ENCODE measurements at places on chromosomes 1 and 21.

DNA sequence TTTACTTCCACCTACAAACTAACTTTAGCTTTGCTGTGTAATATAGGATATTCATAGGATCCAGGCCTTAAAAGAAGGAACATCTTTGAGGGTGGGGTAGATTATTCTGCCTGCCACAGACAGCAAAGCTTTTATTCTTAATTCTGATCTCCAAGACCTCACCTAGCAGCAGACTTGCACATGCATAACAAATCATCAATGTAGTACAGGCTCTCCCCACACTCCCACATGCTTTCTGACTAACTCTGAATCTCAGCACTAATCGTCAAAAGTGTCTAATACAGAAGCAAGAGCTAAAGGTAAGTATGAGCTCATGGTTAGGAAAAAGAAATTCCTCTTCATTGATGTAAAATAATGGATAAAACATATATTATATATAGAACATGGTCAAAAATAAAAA lies 1468.5 kb upstream of the B3GALT2 start:
- DNase-seq: no peak

GRCh38 chr21:26099610-26100219 lies 70.9 kb downstream of the APP start:
- DNase-seq: no peak

- no peak for DNase-seq
Measured at GRCh38 chr1:92551916-92552315, 65.2 kb upstream of the GFI1 start.

DNA sequence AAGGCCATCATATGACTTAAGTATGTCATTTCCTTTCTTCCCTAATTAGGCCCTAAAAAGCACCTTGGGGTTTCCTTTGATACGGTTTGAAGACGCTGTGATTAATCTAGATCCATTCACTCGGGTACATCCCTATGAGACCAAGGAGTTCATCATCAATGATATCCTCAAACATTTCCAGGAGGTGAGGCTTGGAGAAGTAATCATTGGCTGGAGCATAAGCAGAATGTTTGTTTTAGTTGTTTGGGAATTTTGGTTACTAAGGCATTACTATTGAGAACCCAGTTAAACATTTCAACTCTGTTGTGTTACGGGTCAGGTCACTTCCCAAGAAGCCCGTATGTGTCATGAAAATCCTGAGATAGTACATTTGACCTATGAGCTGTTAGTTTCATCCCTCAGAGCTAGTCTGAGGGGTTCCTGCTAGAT lies 185.2 kb downstream of the VPS13D start:
- DNase-seq: peak; percentile 46

- peak; percentile 91 for DNase-seq
Measured at GRCh38 chr1:246139745-246140182, 367.3 kb downstream of the SMYD3 start.

GRCh38 chr1:152159144-152159543 lies at the start of gene RPTN:
Gene RPTN, minus strand, starts transcription at chr1:152159228. Its CDS starts 1,339 bp downstream, at chr1:152157889.
- DNase-seq: no peak

DNA sequence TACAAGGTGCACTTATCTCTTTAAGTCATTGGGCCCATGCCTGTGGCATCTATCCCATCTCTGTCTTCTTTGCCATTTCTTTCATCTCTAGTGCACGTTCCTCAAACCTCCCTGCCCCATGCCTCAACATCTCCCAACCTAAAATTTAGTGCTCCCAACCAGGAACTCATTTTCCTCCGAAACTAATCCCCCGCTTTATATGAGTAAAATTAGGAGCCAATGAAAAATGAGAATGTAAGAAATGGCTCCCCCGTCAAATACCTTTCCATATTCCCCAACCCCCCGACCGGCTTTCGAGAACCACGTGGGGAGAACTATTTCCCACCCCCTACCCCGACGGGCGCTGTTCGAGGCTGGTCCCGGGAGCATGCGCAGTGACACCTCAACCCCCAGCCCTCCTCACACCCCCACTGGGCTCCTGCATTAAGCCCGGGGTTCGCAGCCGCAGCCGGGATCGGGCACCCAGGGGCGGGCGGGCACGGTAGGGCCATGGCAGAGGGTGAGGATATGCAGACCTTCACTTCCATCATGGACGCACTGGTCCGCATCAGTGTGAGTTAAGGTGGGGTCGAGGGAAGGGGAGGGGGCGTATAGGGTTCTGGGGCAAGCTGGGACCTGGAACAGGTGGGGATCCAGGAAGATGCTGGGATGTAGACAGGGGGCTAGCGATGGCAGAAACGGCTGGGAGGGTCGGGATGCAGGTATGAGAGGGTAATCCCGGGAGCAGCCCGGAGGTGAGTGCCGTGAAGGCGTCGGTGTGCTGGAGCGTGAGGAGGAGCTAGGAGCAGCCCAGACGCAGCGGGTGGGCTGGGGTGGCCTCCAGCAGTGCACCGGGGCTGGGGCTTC lies at the start of gene TRIM46:
TRIM46 (plus strand) TSS at position 372 of the 846 bp plus-strand sequence; CDS start at position 490, 118 bp downstream.
- DNase-seq: peak; percentile 72

DNA sequence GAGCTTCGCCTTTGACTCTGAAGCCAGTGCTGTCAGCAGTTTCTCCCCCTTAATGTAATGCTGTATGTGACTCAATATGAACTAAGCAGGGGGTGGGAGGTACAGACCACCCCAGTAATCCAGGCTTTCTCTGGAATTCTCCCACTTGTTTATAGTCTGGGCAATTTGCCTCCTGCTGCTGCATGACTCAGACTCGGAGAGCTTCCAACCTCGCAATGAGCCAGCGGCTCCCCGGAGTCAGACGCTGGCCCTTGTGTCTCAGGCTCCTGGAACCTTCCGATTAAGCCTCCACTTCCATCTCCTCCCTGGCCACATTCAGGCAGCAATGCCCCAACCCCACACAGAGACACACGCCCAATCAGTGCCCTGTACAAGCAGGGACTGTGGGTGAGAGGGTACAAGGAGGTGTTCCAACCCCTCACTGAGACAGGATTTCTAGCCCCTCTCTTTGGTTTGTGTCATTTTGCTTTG lies 471.7 kb upstream of the VAMP3 start:
- DNase-seq: peak; percentile 98

- DNase-seq: no peak
Measured at GRCh38 chr1:4404854-4405590, 249.4 kb upstream of the AJAP1 start.

DNA sequence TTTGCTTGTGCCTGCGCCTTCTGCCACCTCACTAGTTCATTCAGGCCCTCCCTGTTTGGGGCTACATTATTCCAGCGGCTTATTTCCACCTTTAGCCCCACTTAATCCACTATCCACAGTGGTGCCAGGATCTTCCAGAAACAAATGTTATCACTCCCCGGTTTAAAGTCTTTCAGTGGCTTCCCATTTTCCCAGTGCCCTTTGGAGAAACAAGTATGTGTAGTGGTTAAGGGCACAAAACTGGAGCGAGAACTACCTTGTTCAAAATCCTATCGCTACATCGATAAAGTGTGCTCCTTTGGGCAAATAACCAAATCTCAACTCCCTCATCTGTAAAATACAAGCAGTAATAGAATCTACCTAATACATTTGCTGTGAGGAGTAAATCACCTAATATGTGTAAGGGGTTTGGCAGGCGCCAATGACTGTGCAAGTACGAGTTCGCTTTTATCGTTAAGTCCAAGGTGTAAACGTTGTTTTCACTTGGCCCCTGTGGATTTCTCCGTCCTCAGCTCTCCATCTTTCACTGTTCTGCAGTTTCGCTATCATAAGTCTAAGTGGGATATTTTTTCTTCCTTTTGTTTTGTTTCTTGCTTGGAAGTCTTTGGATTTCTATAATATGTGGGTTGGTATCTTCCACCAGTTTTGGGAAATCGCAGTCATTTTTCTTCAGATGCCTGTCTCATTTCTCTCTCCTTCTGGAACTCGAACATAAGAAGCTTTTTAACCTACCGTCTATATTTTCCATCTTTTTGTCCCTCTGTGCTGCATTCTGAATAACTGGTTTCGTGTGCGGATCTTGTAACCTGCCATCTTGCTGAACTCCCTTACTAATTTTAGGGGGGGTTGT lies 844 bp upstream of the MEAF6 start:
- no peak for DNase-seq

GRCh38 chr21:37868446-37869295 lies 47.6 kb downstream of the KCNJ6 start:
- peak; percentile 87 for DNase-seq

DNA sequence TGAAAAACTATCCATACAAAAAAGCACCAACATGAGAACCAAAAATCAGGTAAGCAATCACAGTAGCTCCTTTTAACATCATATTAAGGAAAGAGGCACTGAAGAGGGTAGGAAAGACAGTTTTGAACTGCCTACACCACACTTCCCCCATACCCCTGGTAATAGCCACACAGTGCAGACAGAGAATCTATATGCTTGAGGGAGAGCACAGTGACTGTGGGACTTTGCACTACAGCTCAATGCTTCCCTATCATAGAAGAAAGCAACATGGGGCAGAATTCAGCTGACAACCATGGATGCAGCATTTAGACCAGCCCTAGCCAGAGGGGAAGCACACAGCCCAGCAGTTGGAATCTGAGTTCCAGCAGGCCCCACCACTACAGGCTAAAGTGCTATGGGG lies 7.9 kb upstream of the TEX50 start:
- no peak for DNase-seq

GRCh38 chr1:16267690-16268180 lies 30.8 kb upstream of the CPLANE2 start:
- DNase-seq: no peak

DNA sequence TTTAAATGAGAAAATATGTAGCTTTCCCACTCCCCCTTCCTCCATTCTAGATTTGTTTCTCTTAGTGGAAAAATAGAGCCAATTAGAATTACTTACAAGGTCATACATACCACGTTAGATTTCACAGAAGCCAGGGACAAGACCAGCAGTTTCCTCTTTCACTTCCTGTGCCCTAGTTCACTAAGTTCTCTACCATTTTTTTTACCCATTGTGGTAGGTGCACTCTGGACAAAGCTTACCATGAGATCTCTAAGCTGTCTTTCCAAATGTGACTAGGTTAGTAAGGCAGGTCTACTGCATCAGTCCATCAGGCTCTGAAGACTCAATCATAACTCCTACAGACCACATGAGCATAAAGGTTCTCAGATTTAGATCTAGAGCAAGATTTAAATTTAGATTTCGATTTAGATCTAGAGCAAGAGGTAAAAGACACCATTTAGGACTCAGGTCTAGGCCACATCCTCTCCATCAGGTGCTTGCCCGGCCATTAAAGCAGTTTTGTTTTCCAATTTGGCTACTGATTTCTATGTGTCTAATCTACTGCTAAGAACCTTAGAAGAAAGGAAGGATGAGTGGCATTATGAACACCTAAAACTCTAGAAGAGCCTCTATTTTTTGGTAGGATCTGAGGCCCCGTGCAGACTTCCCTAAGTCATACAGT lies 235.3 kb downstream of the FAF1 start:
- DNase-seq: no peak

GRCh38 chr1:18950401-18951026 lies 6.0 kb downstream of the IFFO2 start:
- DNase-seq: peak; percentile 35

DNA sequence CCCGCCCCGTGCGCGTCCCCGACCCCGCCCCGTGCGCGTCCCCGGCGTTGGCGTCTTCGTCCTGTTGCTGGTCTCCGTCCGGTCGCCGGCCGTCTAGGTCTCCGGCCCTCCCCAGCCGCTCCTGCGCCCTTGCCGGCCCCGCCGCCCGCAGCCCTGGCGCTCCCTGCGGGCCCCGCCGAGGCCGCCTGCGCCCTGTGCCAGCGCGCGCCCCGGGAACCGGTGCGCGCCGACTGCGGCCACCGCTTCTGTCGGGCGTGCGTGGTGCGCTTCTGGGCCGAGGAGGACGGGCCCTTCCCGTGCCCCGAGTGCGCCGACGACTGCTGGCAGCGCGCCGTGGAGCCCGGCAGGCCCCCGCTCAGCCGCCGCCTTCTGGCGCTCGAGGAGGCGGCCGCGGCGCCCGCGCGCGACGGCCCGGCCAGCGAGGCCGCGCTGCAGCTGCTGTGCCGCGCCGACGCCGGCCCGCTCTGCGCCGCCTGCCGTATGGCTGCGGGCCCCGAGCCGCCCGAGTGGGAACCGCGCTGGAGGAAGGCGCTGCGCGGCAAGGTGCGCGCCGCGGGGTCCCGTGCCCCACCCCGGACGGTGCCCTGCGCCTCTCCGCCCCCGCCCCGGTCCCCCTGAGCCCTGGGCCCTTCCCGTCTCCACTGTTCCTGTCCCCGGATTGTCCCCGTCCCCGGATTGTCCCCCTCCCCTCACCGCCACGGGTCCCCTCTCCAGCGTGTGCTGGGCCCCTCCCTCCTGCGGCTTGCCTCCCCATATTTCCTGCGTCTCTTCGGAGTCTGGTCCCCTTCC lies at the start of gene RNF187:
RNF187 (plus strand) TSS at position 47 of the 789 bp plus-strand sequence.
- no peak for DNase-seq

- peak; percentile 36 for DNase-seq
Measured at GRCh38 chr1:209406168-209406567, 177.3 kb upstream of the CAMK1G start.

- no peak for DNase-seq
Measured at GRCh38 chr1:31952825-31953220, 14.7 kb upstream of the PTP4A2 start.

DNA sequence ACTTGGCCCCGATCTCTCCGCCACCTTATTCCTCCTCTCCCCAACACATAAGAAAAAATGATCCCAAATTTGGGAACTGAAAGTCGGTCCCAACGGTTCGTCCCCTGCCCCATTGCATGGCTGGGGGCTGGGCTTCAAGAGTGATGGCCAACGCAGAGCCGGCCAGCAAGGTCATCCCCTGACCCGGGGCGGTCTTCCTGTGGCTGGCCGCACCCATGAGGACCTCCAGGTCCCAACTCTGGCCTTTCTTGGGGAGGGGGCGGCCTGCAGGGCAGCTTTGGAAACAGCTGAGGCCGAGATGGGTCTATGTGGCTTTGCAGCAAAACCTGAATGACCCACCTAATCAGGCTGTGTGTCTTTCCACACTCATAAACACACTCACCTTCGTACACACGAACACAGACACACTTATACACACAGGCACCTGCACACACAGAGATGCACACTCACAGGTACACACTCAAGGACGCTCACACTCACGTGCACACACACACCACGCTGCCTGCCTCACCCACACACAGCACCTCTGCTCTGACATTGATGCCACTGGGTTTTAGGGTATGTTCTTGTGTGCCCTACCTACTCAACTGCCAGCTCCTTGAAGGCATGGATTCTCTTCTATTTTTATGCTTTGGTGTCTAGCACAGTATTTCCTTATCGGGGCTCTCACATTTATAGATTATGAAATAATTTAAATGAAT lies 562 bp downstream of the DYNLT5 start:
- no peak for DNase-seq

DNA sequence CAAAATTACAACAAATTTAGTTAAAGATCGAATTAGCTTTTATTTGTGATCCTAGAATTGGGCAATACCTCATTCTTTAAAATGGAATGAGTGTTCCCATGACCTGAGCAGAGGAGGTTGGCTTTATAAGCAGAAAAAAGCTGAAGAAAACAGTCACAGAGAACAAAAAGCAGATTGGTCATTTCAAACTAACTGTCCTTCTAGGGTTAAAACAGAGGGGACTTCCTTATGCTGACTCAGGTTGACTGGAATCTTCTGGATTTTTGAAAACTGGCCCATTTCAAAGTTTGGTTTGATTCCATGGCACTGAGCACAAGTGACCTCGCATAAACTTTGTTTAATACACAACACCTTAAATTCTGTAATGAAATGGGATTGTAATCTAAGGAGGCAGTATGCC lies 17.6 kb downstream of the NFASC start:
- DNase-seq: peak; percentile 28

GRCh38 chr1:166740668-166741276 lies 98.5 kb upstream of the POGK start:
- no peak for DNase-seq

GRCh38 chr1:164361927-164362326 lies 197.1 kb upstream of the PBX1 start:
- no peak for DNase-seq

Measured in EL (cell line).